ENCODE measurements at places on chromosomes 5 and 9.
A peak's percentile ranks its signal among the peaks of the same experiment; 100 is the strongest.

GRCh38 chr5:109038209-109038840 lies 290.6 kb downstream of the FER start:
- DNase-seq, result no peak

DNA sequence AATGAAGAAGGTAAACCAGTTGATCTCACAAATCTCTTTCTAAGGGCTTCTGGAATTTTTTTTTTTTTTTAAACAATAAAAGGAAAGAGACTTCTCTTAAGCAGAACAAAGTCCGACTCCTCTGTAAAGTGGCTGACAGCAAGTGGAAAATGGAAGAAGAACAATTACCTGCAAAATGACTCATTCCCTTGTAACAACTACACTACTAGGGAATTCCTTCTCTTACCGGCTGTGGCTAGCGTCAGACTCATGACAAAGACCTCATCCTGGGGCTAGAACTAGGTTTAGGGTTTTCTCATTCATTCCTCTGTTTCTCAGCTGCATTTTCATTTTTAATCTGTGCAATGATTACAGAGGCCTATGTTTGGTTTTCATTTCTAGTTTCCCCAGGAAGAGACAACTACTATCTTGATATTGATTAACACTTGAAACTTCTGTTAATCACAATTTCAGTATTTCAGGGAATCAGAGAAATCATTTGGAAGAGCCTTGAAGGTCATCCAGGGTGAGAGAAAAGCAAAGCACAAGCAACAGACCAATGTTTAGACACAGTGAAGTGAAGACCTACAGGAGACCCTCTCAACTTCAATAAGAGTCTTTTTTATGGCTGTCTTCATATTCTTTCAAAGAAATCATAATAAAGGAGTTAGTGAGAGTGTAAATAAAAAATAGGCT lies 437.9 kb downstream of the RAB3C start:
- DNase-seq, result no peak

DNA sequence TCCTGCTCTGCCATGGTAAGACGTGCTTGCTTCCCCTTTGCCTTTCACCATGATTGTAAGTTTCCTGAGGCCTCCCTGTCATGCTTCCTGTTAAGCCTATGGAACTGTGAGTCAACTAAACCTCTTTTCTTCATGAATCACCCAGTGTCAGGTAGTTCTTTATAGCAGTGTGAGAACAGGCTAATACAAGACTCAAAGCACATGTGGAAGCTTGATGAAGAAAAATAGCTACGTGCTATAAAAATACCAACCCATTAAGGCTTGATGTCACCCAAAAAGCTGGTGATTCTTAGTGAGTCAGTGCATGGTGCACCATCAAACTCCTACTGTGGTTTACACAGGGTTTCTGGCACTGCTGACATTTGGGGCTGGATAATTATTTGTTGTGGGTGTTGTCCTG lies 332.2 kb downstream of the TMEM167A start:
- no peak for DNase-seq

- DNase-seq, result no peak
These were observed 803.1 kb upstream of the WWC1 start for GRCh38 chr5:167488371-167488770.

DNA sequence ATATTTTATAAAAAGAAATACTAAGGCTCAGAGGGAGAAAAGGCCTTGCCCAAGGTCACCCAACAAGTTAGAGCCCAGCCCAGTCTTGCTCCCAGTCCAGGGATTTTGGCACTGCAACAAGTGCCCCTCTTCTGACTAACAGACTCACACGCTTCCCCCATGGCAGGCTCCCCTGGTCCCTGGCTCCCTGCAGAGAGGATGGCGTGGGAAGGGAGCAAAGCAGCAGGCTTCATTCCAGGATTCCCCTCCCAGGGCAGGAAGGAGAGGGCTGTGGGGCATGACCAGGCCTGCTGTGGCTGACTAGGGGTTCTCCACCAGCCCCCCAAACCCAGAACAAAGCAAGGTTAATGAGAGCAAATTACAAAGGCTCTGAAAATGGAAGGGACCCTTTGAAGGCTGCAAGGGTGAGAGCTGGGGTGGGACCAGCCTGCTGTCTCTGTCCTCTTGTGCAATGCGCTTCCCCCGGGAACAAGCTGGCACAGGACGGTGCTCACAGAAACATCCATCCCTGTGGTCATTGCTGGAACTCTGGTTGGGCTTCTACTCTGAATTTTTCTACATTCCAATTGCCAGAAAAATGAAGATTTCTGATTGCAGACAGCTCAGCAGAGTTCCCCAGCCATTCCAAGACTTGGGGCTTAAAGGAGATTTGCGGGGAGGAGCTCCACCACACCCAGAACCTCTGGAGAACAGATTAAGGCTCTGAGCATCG lies 37.1 kb upstream of the FAT2 start:
- DNase-seq, result no peak

DNA sequence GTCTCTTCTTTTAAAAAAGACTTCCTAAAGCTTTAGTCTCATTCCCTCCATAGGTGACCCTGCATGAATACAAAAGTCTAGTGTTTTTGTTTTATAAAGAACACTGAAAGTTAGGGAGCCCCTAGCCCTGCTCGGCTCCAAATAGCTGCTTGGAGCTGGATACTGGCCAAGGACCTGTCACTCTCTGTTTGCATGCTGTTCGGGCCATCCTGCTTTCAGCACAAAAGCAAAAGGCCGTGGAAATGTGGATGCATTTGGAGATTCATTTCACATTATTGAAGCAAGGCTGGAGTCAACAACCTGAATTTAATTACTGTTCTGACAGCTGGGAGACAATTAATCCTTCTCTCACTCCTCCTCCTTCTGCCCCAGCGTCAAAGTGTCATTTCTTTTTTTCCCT lies 151.7 kb upstream of the NMUR2 start:
- DNase-seq, result no peak

DNA sequence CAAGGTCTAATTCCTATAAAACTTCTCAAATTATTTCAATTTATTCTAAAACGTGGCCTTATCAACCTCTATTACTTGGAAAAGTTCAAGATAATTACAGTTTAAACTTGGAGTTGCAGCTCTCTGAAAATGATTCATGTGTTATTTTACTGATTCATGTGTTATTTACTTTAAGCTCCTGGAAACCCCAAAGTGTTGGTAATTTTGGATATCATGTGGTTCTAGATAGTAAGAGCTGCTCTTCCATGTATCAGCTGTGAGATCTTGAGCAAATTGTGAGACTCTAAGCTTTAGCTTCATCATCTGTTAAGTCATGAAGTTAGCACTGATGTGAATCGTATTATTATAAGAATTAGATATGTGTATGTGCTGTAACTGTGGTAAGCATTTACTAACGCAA lies 749.2 kb downstream of the TLE4 start:
- no peak for DNase-seq

DNA sequence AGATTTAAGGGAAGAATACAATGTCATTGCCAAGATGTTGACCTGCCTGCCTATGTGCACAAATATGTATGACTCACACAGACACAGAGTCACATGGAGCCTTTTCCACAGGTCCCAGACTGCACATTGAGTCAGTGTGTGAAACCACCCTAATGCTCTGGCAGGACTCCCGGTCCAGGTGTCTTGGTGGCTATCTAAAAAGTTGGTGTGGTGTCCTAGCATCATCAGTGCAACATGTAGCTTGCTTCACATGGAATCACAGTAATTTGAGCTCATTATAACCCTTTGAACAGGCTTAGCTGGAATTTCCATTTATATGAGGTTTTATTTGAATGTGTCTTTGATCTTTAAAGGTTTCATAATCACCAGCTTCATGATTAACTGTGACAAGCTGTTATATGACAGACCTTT lies 10.7 kb downstream of the IFNA5 start:
- peak; percentile 50 for DNase-seq

- DNase-seq, result peak; percentile 46
These were observed 4.3 kb downstream of the RPL12 start for GRCh38 chr9:127446713-127447415.

- no peak for DNase-seq
These were observed 28.5 kb upstream of the MAMDC2 start for GRCh38 chr9:70015099-70015498.

DNA sequence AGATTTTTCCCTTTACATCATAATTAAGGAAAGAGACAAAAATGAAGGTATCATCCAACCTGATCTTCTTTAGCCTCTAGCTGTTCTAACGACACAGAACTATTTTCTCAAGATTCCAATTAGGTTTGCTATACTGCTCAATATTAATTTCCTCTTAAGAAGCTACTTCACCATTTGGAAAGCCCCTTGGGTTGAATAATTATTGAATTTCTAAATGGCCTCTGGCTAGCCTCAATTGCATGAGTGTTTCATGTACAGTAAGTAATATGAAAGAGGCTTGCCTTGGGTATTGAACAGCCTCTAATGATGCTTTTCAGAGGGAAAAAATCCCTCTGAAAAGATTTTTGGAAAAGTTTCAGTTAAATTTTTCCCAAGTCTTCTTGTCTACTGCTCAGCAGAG lies 3.7 kb upstream of the MOB3B start:
- no peak for DNase-seq

- DNase-seq, result peak; percentile 51
These were observed 17.9 kb downstream of the TMEM245 start for GRCh38 chr9:109101810-109102209.

DNA sequence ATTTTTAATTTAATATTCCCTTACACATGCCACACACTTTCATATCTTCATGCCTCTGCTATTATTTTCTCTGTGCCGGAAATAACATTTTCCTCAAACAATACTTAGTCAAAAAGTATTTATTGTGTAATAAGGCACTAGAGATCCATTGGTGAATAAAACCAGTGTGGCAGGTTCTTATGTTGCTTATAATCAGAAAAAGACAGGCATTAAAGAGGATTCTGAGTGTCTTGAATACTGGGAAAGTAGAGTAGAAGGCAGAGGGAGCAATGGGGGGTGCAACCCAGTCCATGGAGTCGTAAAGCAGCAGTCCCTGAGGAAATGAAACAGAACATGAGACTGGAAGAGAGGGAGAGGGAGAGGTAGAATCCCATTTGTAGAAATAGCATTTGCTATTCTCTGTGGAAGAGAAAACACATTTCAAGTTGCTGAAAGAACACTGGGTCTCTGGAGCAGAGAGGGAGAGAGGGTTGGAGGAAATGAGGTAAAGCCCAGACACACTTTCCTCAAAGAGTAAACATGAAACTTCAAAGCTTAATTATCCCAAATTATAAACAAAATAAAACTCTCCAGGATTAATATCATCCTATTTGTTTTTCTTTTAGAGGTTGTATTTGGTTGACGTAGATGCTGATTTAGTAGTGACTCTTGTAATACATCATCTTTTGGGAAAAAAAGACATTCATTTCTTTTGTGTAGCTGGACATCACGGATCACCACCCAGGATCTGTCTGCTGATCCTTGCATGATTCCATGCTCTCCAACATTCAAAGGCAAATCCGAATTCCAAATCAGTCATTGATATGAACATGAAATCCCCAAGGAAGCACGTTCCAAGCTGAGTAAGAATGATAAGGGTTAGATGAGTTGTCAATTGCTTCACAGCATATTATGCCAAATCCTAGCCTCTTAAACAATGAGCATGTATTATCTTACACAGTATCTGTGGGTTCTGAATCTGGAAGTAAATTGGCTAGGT lies 37.4 kb upstream of the GRAMD2B start:
- DNase-seq, result no peak

- peak; percentile 98 for DNase-seq
These were observed 45.5 kb downstream of the RXRA start for GRCh38 chr9:134371731-134372130.

GRCh38 chr5:138955013-138955660 lies 80.0 kb upstream of the LRRTM2 start:
- DNase-seq, result peak; percentile 14

GRCh38 chr5:172771439-172772111 lies 580 bp upstream of the DUSP1 start:
- peak; percentile 53 for DNase-seq

DNA sequence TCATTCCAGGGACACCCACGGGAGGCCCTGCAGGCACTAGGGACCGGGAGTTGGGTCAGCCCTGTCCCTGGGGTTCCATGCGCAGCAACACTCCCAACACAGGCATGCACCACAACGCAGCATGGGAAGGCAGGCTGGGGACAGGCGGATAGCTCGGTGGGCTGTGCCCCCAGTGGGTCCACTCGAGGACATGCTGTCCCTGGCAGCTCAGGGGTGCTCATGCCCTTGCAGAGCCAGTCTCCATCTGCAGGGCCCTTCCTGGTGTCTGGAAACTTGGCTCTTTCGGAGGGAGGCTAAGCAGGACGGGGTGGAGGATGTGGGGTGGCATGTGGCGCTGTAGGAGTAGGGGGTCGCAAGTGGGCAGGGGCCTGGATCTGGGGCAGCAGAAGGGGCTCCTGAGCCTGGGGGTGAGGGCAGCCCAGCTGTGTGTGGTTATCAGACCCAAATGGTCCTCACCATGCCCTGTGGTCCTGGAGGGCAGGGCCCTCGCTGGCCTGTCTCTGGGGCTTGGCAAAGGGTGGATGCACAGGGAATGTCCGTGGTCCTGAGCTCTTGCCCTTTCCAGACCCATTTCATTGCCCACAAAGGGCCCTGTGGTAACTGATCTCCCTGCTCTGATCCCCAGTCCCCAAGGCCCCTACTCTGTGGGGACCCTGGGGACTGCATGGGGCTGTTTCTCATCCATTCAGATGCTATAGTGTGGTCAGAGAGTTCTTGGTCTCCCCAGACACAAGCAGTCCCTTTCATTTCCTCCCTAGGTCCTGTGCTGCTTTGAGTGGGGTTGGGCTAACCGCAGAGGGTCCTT lies 90.3 kb upstream of the PHYKPL start:
- peak; percentile 31 for DNase-seq

DNA sequence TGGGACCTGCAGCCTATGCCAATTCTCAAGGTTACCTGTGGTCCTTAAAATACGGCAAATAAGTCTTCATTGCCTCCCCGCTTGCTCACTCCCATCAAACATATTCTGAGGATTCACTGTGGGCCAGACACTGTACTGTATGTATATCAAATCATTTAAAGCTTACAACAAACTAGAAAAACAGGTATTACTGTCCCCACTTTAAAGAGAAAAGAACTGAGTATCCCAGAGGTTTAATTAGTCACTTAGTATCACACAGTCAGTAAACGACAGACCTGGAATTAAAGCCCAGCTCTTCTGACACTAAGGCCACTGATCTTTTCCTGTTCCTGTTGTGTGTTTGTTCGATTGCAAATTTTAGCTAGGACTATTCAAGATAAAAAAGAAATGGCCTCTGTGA lies 248.2 kb downstream of the ACTL7B start:
- DNase-seq, result no peak

DNA sequence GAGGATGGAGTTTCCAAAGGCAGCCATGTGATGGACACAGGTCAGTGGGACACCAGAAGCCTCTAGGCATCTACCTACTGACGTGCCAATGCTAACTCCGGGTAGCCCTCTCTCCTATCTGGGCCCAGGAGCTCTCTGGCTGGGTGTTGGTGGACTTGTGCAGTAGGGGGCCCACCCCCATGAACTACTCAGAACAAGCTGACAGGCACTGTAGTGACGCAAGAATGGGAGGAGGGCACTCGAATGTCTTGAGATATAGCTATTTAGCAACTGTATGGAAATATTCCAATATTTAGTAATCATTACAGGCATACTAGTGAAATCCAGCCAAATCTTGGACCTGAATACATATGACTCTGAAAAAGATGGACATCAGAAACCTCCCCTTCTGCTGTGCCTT lies 5.7 kb upstream of the DOCK2 start:
- peak; percentile 29 for DNase-seq

Data from NB4 (cell line).